ENCODE measurements at places on chromosomes 1 and 21.

- no peaks in the 10 kb centered on the region for H3K27me3 ChIP-seq
- no peaks in the 10 kb centered on the region for H3K36me3 ChIP-seq
- no peak for DNase-seq
- no peak overlapping the region for H3K4me3 ChIP-seq
- H3K27ac ChIP-seq: no peak overlapping the region
Observed at GRCh38 chr1:175278734-175279116, 86.1 kb upstream of the KIAA0040 start.

DNA sequence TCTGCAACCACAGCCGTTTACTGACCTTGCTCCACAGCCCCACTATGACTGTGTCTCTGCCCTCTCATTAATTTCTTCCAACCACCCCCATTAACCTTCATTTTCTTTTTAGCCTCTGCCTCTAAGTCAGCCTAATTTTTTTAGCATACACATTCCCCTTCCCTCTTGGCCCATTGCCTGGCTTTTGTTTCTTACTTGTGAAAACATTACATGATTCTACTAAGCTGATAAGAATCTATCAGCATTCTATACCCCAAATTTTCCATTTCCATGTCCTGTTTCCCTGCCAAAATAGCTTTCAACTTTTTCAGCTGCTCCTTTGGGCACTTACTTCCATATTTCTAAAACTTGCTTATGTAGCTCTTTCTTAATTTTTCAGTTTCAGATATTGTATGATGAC is 79.8 kb downstream of the PCP4 start:
- peaks cover 3% of the 10 kb centered on the region for H3K4me1 ChIP-seq
- no peak overlapping the region for H3K27ac ChIP-seq
- no peak overlapping the region for H3K4me3 ChIP-seq
- H3K27me3 ChIP-seq: no peaks in the 10 kb centered on the region

DNA sequence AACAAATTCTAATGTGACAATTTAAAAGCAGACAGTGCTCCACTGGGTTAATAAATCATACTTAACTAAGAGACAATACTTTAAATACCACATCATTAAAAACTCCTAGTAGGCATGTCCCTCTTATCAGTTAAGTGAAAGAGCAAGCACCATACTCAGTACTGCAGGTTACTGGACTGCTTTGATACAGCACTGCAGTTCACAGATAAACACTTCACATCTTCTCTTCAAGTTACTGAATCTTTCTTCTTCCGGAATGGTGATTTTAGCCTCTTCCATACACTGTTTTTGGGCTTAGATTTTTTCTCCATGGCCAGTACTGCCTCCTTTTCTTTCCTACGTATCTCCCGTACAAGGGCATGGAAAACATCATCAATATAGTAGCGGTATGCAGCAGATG is 11.0 kb downstream of the RIT1 start:
- no peaks in the 10 kb centered on the region for H3K4me1 ChIP-seq
- no peaks in the 10 kb centered on the region for H3K27me3 ChIP-seq
- H3K4me3 ChIP-seq: no peak overlapping the region

DNA sequence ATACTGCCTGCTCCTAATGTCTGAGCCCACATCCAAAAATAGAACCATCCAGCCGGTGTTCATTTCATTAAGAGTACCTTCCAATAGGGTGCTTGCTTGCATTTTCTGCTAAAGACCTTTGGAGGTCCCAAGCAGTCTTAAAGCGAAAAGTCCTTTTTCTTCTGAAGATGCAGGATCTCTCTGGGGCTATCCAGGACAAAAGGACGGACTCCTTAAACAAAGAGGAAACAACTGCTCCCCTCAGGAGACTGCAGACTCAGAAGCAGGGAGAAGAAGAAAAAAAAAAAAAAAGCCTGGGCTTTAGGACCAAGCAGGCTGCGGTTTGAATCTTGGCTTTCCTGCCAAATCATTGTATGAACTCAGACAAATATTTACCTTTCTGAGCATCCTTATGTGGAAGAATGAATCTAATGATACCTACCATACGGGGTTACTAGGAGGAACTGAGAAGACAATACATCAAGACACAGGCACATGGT is 204.0 kb downstream of the PLPP3 start:
- peaks cover 10% of the 10 kb centered on the region for H3K4me1 ChIP-seq
- H3K27ac ChIP-seq: peak overlapping the region; percentile 31
- DNase-seq: no peak
- H3K4me3 ChIP-seq: no peak overlapping the region

- H3K4me1 ChIP-seq: peaks cover 10% of the 10 kb centered on the region
- H3K4me3 ChIP-seq: peak overlapping the region; percentile 14
- no peak overlapping the region for H3K27ac ChIP-seq
Observed at GRCh38 chr1:230068952-230069684, 2.1 kb downstream of the GALNT2 start.
